ENCODE measurements at places on chromosomes 3 and 15. TPM values are rescaled to one million over a fixed set of nuclear protein-coding genes. Genes with fewer than 3 reads are reported as not detected.

KIAA1143 gene
- total RNA-seq: 15.8 TPM

NOX5 gene
- total RNA-seq: 0.39 TPM

TMEM40 gene
- total RNA-seq: not detected

MESP2 gene
- 0.66 TPM for total RNA-seq

GFM1 gene
- total RNA-seq: 46.0 TPM

ALS2CL gene
- 1.8 TPM for total RNA-seq

ADGRG7 gene
- total RNA-seq: not detected

FANCD2OS gene
- total RNA-seq: not detected

CCDC191 gene
- 2.4 TPM for total RNA-seq

ISG20 gene
- total RNA-seq: 4.0 TPM

ALPK3 gene
- total RNA-seq: 26.4 TPM

SPINT1 gene
- 0.36 TPM for total RNA-seq

MESP1 gene
- total RNA-seq: 0.26 TPM

GPR62 gene
- 0.07 TPM for total RNA-seq

SLC35A5 gene
- 58.2 TPM for total RNA-seq

SHC4 gene
- total RNA-seq: 3.9 TPM

SH2D7 gene
- total RNA-seq: not detected

ROBO1 gene
- 94.4 TPM for total RNA-seq

KLHL6 gene
- total RNA-seq: under 0.01 TPM

ATP10A gene
- total RNA-seq: 14.9 TPM

ZCWPW2 gene
- total RNA-seq: 1.2 TPM

NUP210 gene
- total RNA-seq: 0.10 TPM

SAXO2 gene
- total RNA-seq: 0.30 TPM

CHRM5 gene
- not detected for total RNA-seq

SNRK gene
- 17.1 TPM for total RNA-seq

C2CD4A gene
- total RNA-seq: 1.4 TPM

ECT2 gene
- 26.1 TPM for total RNA-seq

SYNM gene
- total RNA-seq: 24.0 TPM

ANKUB1 gene
- not detected for total RNA-seq

WDR93 gene
- total RNA-seq: 0.07 TPM

MUSTN1 gene
- 0.13 TPM for total RNA-seq

MOBP gene
- not detected for total RNA-seq

SKOR1 gene
- total RNA-seq: 0.17 TPM

RPP25 gene
- 2.6 TPM for total RNA-seq

CLDN18 gene
- total RNA-seq: not detected

ADCY5 gene
- 0.13 TPM for total RNA-seq

Data from smooth muscle cell of the pulmonary artery (primary cell).